Umbilical cord (tissue), 2 donors: ENCODE measurements at places on chromosomes 1 and 21. TPM values are rescaled to one million over a fixed set of nuclear protein-coding genes. Genes with fewer than 3 reads are reported as not detected.

DNA sequence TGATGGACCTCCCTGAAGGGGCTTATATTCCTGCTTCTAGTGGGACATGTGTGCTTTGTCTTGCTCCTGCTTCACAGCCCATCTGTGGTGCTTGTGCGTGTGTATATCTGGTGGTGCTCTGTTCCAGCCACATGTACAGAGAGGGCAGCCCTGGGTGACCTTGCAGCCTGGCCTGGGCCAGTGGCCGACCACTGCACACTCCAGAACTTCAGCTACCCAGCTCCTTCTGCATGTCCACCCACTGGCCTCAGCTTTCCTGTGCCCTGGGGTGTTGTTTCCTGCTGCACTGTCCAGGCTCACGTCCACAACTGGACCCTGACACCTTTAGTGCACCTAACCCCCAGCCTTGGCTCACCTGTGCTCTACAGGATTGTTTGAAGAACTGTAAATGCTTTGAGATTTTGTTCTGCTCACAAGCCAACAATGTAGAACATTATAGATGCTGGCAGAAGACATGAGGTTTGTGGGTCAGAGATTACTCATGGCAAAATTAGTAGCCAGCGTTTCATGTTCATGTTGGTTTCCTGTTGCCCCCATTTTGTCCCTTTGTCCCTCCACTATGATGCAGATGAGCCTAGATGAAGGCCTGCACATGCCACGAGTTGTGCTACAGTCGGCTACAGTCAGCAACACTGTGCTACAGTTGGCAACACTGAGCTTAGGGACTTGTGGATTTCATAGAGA is 5.3 kb upstream of the S100B start:
- no peak for DNase-seq

DNA sequence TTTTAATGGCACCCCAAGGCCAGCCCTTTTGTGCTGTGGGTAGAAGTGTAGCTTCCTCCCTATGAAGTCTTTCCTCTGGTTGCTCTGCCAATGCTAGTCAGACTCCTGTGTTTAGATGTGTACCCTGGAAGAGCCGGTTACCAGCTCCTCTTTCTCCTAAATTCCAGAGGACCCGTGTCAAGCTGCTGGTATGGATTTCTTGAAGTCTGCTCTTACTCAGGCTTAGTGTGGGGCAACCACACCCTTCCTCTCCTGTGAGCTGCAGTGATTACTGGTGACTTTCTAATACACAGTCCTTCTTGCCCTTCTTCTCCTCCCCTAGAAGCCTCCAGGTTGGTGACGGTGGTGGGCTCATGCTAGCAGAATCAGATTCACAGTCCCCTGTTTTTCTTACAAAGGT is 74.1 kb upstream of the AKT3 start:
- DNase-seq = no peak

Gene TRIM67
- 1.2 TPM for total RNA-seq

DNA sequence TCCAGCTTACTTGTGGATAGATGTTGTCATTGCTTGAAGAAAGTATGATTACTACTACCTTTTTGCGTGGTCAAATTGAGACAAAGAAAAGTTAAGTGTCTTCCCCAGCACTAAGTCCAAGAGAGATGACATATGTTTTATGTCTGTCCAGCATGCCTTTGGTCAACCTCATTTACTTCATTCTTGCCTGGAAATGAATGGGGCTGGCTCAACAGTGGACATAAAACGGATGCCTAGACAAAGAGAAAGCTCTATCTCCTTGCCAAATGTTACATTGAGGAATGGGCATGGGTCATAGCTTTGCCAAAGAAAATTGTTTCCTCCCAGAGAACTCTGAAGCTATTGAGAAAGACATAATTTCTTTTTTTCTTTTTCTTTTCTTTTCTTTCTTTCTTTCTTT is 82.4 kb upstream of the PLPPR4 start:
- DNase-seq = no peak

DNA sequence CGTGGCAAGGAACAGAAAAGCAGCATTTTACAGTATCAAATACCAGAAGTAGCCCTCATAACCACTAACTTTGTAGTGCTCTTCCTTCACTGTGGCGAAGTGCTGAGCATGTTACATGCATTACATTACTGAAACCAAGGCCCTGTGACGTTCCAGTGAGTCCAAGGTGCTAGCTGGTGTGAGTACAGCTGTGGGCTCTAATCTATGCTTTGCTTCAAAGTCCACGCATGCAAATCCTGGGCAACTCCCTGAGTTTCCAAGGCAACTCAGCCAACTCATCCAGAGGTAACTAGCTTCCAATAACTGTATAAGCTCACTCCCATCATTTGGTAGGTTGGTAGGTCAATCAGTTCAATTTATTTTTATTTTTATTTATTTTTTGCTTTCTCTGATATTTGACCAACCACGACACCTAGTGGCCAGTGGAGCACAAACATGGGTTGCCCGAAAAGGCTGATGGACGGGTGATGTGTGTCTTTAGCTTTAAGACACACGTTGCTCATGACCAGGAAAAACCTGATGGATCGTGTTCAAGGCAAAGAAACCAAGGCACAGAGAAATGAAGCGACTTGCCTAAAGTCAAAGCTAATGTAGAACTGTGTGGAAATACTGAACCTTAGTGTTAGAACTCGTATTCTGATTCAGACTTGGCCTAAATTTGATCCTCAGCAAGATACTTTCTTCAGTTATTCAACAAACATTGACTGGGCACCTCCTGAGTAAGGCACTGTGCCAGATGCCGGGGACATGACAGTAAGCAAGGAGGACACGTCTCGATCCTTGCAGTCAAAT is 73.0 kb downstream of the GNG12 start:
- DNase-seq = peak; percentile 71

DNA sequence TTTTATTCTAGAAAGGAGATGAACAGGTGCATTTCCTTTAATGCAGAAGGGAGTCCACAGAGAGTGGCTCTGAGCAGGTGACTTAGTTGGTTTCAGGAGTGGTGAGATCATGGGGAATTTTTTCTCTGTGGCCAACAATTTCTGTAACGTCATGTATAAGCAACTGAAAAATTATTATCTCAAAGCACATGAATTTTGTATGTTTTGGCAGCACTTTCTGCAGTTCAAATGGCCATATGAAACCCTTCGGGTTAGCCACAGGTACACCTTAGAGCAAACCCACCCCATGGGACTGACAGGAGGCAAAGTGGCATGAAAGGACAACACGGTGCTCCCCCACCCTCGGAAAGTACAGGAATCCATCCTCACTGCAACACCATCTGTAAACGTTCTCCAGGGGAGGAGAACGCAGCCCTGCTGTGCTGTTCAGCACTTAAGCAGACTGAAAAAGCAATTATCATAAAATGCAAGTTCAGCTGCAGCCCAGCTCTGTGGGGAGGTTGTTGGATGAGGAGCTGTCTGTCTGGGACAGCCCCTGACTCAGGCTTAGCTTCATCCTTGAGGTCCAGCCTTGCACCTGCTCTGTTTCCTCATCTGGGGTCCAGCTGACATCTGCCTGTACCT is 55.8 kb upstream of the CLDN14 start:
- DNase-seq = no peak
